ENCODE measurements at places on chromosomes 5 and 9.

DNA sequence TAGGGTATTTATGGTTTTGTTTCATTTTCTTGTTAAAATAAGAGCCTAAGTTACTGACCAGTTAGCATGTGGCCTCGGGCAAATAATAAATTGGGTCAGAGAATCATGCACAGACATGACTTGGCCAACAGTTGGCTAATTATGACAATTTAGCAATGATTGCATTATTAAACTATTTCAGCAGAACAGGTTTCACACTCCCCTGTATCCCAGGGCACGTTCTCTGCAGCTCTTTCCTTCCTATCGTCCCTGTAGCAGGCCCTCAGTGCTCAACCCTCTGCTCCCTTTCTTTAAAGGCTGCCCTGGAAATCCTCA is 167.9 kb downstream of the TSSK1B start:
- DNase-seq: no peak

GRCh38 chr5:14331386-14331781 is 188.2 kb downstream of the TRIO start:
- DNase-seq: no peak

DNA sequence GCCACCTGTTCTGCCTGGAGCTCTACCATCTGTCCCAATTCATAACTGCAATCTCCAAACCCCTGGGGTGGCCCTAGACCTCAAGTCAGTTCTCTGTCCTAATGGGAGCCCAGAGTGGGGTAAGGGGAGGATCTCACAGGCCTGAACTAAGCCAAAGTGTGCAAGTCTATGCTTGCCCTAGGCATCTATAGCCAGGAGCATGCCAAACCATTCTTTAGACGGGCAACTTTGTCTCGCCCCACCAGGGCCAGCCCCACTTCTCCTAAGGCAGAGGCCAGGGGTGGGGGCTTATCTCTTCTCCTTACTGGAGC is 3.3 kb downstream of the ACSL6 start:
- no peak for DNase-seq

- DNase-seq: no peak
These were observed 3.3 kb downstream of the MAT2B start for GRCh38 chr5:163508753-163509152.

GRCh38 chr9:18009902-18010301 is 431.0 kb downstream of the SH3GL2 start:
- no peak for DNase-seq

DNA sequence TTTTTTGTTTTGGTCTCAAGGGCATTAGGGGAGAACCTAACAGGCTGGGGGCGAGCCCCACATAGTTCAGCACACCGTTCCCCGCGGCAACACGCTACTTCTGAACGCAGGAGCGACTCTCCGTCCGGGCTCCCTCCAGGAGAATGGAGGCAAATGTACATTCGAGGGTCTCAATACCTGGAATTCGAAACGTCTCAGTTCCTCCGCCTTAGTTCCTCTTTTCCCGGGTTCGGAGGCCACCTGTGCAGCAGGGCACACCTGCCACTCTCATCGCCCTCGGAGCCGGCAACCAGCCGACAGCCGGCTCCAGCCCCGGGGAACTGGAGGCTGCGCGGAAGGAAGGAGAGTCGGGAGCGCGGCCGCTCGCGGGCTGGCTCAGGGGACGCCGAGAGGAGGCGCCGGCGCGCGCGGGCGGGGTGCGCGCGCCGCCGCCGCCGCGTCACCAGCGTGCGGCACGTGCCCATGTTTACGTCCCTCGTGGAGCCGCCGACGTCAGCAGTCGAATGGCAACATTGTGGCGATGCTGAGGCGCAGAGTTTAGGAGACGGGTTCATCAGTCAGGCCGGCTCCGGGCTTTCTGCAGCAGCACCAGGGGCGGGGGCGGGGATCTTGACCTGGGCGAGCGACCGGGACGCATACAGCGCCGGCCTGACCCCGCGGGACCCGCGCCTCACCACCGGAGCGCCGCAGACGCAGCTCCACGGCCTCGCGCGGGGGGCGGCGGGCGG is at the start of gene JMY:
Gene JMY, plus strand, starts transcription at position 498 of the 728 bp plus-strand sequence. CDS start 520 bp downstream, outside the sequence.
- DNase-seq: peak; percentile 78

GRCh38 chr9:137685035-137685740 is 66.4 kb downstream of the EHMT1 start:
- DNase-seq: no peak

GRCh38 chr9:91905991-91906469 is 44.0 kb downstream of the ROR2 start:
- peak; percentile 17 for DNase-seq

DNA sequence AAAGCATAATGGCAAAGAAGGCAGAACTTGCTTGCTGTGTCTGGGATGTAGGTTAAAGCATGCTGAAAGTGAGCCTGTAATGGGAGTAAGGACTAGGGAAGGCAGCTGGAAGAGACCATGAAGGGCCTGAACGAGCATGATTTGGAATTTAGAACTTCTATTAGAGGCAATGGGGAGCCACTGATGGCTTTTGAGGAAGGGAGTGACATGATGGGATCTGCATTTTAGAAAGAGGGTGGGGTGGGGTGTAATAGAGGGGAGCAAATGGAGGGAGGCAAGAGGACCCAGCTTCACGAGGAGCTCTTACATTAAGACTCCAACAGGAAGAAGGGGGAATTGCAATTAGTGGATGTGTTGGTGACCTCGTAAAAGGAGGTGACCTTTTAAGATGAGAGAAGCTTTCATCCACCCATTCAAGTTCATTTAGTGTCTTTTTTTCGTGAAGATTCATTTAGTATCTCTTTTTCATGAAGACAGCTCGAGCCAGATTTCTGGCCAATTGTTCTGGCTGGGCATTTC is 13.6 kb upstream of the GABRP start:
- DNase-seq: no peak

- DNase-seq: no peak
These were observed 128.3 kb downstream of the C5orf15 start for GRCh38 chr5:133840168-133840567.

DNA sequence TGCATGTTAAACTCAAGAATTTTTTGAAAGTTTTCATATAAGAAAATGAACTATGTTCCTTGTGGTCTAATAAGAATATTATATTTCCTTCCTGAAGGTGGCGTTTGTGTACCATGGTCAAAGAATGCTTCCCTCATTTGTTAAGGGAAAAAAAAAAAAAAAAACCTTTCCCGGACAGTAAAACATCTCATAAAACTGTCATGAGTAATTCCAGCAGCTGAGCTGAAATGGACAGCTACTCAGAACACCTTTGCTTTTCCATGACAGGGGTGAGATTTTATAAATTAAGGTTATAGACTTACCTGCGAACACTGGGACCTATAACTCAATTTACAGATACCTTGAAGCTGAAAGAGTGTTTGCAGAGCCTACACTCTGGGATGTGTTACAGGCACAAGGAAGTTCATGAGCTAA is 113.2 kb upstream of the RANBP3L start:
- no peak for DNase-seq

- DNase-seq: no peak
These were observed 48.8 kb downstream of the FANCC start for GRCh38 chr9:95268681-95269080.

DNA sequence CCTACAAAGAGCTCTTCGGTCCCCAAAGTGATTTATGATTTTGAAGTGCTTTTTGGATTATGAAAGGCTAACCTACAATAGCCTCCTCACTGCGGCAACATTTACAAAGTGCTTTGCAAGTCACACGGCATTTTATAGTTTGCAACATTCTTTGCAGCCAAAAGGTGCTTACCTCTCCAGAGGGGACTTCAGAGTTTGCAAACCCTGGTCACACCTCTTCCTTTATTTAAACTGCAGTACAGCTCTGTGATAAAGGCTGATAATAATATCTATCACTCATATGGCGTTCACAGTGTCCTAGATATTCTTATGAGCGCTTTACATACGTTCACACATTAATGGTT is 20.0 kb upstream of the CRB2 start:
- no peak for DNase-seq

- DNase-seq: no peak
These were observed 12.6 kb upstream of the SLC12A7 start for GRCh38 chr5:1124205-1125029.

DNA sequence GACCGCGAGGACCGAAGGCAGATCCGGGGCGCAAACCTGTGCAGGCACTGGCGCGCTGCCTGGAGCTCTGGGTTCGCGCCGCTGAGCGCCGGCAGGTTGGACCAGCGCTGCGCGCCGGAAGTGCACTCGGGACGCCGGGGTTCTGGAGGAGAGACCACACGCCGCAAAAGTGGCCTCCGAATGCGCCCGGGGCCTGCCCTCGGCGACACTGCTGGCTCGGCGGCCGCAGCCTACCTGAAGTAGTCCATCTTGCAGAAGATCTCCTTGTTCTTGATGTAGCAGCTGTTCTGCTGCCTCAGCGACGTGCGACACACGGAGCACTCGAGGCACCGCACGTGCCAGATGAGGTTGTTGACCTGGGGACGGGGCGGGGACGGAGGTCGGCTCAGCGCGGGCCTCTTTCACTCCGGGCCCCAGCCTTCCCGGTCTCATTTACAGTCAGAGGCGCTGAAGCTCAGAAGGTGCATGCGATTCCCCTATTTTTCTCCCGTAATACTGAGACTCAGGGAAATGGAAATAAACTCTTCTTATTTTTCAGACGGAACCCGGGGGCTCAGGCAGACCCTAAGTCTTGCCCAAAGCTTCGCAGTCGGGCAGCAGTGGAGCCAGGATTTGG is 2.5 kb downstream of the LHX6 start:
- no peak for DNase-seq

DNA sequence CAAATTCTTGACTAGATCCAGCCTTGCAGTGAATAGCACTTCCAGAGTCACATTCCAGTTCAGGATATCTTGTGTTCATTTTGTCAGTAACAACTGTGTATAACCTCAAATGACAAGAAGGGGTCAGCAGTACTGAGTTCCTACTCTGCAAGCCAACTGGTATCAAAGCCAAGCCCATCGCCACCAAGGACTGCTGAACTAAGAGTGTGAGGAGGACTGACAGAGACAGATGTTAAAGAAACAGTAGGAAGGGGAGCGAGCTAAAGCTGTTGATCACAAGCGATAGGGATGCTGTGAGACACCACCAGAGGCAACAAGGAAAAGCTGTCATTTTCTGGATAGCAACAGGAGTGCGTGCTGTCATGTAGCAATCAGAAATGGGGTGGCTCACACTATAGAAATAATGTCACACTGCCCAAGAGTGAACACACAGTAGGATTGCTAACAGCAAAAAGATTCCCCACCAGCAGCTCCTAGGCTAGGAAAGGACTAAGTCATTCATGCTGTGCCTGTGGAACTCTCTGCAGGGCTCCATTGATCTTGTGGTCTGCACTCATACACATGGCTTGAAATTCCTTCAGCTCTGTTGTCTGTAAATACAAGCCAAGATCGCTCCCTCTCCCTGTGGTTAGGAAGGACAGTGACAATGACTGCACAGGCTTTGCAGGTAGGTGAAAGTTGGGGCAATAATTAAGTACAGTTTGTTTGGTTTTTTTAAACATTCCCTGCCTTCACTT is 658.6 kb downstream of the NR2F1-AS1 start:
- no peak for DNase-seq

DNA sequence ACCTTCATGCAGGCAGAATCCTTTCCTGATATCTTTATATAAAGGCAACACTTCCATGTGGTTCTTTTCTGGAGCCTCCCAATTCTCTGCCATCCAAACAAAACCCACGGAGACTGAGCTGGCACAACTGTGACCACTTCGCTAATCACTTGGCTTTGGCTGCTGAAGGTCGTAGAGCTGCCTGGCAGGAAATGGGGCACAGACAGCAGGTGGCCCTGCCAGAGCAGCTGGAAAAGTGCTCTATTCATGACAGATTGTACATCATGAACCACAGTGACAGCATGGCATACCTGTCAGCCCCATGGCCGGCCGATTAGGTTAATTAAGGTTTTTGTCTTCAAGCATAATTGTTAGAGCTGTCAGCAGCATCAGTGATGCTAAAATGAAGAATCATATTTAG is 141.9 kb upstream of the ANKRD55 start:
- no peak for DNase-seq

DNA sequence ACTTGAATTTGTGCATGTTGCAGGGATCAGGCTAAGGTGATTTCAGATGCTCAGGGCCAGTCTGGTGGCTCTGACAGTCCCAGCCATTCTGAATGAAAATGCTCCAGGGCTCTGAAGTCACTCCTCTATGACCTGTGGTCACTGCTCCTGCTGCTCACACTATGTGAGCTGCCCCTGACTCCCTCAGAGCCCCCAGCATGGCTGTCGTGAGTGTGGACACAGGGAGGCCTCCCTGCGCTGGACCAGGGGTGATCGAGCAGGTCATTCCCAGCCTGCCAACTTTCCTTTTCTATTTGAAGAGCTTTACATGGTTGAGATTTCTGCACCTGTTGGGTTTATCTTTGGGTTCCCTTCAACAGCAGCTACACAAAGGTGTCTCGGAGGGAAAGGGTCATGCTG is 74.5 kb downstream of the WNK2 start:
- DNase-seq: no peak

- DNase-seq: no peak
These were observed 3.2 kb upstream of the TENT4A start for GRCh38 chr5:6710070-6710469.

- DNase-seq: no peak
These were observed 338.2 kb upstream of the TLE4 start for GRCh38 chr9:79233542-79233941.

- no peak for DNase-seq
These were observed 93.0 kb upstream of the MPDZ start for GRCh38 chr9:13372510-13372909.

DNA sequence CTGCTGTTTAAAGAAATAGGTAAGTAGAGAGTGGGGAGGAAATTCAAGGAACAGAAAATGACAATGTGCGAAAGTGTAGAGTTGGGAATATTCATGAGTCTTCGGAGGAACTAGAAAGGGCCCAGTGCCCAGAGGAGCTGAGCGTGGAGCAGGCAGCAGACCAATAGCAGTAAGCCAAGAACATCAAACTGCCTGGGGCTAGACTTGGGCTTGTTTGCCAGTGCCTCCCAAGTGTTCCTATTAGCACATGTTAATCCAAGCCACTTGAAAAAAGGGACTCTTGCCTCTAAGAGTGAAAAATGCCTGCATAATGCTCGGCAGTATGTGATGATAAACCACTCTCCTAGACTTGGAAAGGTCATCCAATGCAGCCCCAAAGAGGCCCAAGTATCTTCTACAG is 1.2 kb upstream of the TAL2 start:
- no peak for DNase-seq

GRCh38 chr5:71865665-71866320 is 146.7 kb downstream of the CARTPT start:
- DNase-seq: no peak

- no peak for DNase-seq
These were observed 12.7 kb downstream of the PDGFRB start for GRCh38 chr5:150142959-150143349.

DNA sequence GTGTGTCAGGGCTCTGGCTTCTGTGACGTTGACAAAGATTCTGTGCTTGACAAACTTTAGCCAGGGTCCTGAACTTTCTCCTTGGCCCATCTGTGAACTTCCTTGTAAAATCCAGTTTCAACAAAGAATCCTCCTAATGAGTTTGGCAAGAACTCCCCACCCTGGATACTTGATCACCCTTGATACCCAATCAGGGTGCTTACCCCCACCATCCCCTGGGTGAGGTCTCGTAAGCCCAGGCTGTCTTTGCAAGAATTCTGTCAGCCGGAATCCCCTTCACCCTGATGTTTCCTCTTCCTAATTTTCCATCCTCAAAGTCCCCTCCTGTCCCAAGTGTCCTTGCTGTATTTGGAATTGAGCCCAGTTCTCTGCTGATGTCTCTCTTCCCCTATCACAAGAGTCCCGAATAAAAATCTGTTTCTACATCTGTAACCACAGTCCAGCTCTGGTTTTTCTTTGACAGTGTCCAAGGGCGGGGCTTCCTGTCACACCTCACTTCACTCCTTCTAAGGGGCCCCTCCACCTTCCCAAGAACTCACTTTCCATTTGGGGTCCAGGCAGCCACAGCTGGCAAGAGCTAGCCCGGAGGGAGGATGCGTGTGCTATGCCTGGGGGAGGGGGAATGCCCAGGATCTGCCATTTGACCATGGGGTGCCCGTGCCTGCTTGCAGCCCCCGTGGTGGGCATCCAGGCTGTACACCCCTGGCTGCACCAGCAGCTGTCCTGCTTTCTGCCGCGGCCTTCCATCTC is 2.7 kb upstream of the CARD19 start:
- DNase-seq: no peak

Data from stimulated activated CD8-positive, alpha-beta memory T cell treated with anti-CD3 and anti-CD28 coated beads, Interleukin-2, amount 100 ng/mL, for 48 hours (primary cell).